ENCODE measurements at places on chromosomes 1 and 21.

- no peaks in the 10 kb centered on the region for H3K4me1 ChIP-seq
- H3K4me3 ChIP-seq = no peak overlapping the region
- no peak overlapping the region for H3K27ac ChIP-seq
- H3K27me3 ChIP-seq = peaks cover 40% of the 10 kb centered on the region
Measured at GRCh38 chr1:62988867-62989266, 204.9 kb downstream of the ATG4C start.

DNA sequence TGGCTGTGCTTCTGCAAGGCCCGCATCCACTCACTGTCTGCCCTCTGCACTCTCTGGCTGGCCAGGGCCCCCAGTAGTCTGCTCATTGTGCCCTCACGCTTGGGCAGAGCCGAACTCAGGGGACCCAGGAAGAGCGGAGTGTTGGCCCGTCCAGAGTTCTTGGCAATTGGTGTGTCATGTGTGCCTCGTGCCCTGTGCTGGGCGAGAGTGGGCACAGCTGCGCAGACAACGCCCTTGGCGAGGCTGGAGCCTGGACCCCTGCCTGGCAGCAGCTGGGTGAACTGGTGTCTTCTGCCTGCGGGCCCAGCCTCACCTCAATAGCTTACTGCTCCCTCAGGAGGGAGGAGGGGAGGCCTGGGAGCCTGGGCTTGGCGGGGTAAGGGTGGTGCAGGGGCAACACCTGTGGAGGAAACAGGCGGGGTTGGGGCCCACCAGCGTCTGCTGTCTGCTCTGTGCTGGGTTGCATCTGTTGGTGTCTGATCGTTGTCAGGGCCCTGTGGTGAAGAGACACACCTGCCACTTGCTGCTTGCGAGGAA is 2.1 kb downstream of the GUK1 start:
- H3K36me3 ChIP-seq = peaks cover 36% of the 10 kb centered on the region
- no peaks in the 10 kb centered on the region for H3K27me3 ChIP-seq
- H3K4me3 ChIP-seq = peak overlapping the region; percentile 96
- no peak for DNase-seq
- H3K27ac ChIP-seq = peak overlapping the region; percentile 93

DNA sequence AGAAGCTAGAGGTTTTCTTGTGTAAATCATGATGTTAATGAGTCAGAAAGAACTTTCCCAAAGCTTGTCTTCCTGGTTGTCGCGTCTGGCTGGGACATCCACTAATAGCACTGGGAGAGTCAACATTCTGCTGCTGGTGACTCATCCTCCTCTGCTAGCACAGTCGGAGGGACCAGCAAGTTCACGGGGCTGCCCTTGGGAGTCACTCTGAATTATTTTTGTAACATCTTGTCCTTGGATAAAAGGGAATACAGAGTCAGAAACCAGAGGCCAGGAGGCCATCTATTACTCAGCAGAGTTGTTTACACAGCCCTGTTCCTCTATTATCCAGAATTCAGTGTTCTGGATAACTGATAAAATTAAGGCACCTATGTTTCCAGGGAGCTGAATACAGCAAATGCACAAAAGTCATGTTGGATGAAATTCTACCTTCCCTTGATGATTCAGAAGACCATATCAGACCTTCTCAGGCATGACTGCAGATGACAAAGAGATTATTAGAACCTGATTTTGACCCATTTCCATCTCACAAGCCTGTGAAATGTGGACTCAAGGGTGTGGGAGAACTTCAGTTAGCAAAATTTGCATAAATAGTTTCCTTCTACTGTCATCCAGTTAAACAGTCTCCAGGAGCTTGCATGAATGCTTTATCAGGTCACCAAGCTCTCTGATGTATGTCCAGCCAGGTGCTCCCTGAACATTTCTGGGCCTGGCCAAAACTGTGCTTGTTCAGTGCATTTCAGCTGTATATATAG is 68.1 kb downstream of the JAK1 start:
- H3K36me3 ChIP-seq = peaks cover 10% of the 10 kb centered on the region
- no peaks in the 10 kb centered on the region for H3K27me3 ChIP-seq
- H3K4me3 ChIP-seq = no peak overlapping the region
- no peak overlapping the region for H3K27ac ChIP-seq
- peaks cover 92% of the 10 kb centered on the region for H3K4me1 ChIP-seq
- DNase-seq = no peak

GRCh38 chr21:16514316-16514715 is 784.5 kb downstream of the USP25 start:
- no peaks in the 10 kb centered on the region for H3K36me3 ChIP-seq
- H3K4me1 ChIP-seq = no peaks in the 10 kb centered on the region
- no peaks in the 10 kb centered on the region for H3K27me3 ChIP-seq
- H3K27ac ChIP-seq = no peak overlapping the region
- H3K4me3 ChIP-seq = no peak overlapping the region

DNA sequence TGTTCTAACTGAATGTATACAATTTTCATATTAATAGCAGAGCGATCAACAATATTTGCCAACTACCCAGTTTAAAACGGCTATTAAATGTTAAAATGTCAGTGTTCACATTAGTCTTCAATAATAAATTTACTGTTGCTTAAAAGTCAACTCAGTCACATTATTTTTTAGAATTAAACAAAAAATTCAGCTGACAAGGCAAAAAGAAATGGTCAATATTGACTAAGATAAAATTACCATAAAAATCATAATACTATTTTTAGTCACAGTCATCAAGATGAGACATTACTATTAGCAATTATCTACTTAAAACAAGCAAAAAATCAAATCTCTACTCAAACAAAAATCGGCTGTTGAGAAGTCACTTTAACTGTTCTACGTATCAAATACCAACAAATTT is 1.5 kb downstream of the ANKRD13C start:
- no peak for DNase-seq
- peaks cover 18% of the 10 kb centered on the region for H3K36me3 ChIP-seq
- peak overlapping the region; percentile 98 for H3K27ac ChIP-seq
- peak overlapping the region; percentile 92 for H3K4me3 ChIP-seq
- H3K4me1 ChIP-seq = peaks cover 44% of the 10 kb centered on the region

DNA sequence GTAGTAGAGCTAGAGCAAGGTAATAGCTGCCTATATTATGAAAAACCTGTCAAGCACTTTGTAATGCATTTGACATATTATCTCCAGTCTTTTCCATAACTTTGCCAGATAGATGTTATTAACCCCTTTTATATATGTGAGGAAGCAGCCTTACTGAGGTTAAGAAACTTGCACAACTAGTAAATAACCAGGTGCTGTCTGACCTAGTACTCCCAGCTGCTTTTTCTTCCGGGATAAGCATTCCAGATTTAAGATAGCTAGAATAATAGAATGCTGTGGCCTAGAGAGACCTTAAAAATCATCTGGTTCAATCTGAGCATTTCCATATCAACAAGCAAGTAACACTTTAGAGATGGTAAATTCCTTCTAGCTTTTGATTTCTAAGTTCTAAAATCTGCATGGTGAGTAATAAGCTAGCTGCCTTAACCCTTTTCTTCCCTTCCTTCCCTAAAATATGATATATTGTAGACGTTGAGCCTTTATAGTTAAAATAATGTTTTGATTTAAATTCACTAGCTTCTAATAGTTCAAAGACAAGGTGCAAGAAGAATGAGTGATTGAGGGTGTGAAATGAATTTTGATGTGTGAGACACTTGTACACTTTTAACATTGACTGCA is 1.8 kb downstream of the SH3GLB1 start:
- peak overlapping the region; percentile 95 for H3K27ac ChIP-seq
- H3K4me3 ChIP-seq = peak overlapping the region; percentile 96
- H3K36me3 ChIP-seq = peaks cover 21% of the 10 kb centered on the region
- H3K4me1 ChIP-seq = peaks cover 59% of the 10 kb centered on the region

DNA sequence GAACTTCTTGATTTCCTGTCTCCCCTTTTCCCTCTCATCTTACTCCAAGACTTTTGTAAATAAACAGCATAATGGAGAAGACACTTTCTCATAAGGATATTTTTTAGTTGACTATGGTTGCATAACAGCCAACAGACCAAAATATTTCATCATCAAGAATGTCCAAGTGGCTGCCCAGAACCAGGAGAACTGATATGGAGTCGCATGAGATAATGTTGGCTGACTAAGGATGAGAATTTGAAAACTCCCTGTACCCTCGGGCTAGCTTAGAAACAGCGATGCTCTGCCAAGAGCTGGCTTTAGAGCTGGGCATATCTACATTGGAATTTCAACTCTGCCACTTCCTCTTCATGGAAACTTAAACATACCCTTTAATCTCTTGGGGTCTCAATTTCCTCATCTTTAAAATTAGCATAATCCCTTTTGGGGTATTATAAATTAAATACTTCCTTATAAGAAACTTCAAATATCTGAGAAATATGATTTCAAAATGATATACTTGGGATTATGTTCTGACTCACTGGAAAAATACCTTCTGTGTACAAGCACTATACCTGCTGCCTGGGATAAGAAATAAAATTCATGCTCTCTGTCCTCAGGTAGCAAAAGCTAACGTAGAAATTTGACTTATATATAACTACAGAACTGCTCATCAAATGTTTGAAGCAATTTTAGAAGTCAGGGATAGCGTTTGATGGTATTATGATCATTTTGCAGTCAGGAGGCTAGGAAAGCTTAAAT is 777.3 kb downstream of the LTN1 start:
- no peak overlapping the region for H3K4me3 ChIP-seq
- H3K36me3 ChIP-seq = no peaks in the 10 kb centered on the region
- H3K27me3 ChIP-seq = no peaks in the 10 kb centered on the region
- no peak overlapping the region for H3K27ac ChIP-seq

DNA sequence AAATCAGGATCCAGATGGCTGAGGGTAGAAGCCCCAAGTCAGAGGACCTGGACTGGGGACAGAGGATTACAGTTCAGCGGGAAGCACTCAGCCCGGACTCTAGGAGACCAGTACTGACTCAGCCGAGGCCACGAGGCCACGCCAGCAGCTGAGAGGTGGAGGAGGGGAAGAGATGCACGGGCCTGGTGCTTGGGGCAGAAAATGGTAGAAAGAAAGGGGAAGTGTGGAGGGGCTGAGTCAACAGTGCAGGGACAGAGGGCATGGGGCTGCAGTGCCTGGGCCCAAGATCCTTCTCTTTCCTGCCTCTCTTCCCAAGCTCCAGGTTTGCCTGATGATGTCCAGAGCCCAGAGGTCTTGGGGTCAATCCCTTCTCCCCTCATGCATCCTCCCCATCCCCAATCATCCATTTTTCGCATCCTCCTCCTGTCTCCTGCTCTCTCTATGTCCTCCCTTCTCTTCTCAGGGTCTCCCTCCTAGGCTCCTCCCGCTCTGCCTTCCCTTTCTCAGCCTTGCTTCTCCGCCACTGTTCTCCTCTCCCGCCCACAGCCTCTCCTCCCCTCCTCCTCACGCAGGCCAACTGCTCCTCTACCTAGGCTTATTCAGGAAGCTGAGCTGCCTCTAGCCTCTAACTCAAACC is 7.7 kb downstream of the ARHGEF2 start:
- peak overlapping the region; percentile 91 for H3K27ac ChIP-seq
- H3K27me3 ChIP-seq = no peaks in the 10 kb centered on the region
- DNase-seq = no peak
- H3K36me3 ChIP-seq = peaks cover 37% of the 10 kb centered on the region
- peak overlapping the region; percentile 54 for H3K4me3 ChIP-seq
- peaks cover 94% of the 10 kb centered on the region for H3K4me1 ChIP-seq

- H3K27ac ChIP-seq = peak overlapping the region; percentile 94
- peak overlapping the region; percentile 60 for H3K4me3 ChIP-seq
- peaks cover 17% of the 10 kb centered on the region for H3K36me3 ChIP-seq
- peaks cover 58% of the 10 kb centered on the region for H3K4me1 ChIP-seq
Measured at GRCh38 chr1:160539990-160540858, 17.2 kb upstream of the SLAMF6 start.

DNA sequence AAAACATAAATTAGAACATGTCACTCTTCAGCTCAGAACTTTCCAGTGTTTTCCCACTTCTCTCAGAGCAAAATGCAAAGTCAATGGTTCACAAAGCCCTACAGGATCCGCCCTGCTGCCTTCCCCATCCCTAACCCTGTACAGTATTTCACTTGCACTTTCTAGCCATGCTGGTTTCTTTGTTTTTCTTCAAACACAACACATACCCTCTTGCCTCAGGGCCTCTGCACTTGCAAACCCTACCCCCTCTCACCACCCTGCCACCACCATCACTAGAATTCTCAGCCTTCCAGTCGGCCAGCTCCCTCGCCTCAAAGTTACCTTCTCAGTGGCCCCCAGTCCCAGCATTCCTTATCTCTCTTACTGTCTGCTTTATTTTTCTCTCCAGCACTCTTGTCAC is 17.6 kb downstream of the TEX35 start:
- no peaks in the 10 kb centered on the region for H3K27me3 ChIP-seq
- no peak for DNase-seq
- H3K4me1 ChIP-seq = peaks cover 6% of the 10 kb centered on the region
- H3K4me3 ChIP-seq = no peak overlapping the region

- H3K36me3 ChIP-seq = peaks cover 71% of the 10 kb centered on the region
- DNase-seq = no peak
- no peak overlapping the region for H3K4me3 ChIP-seq
Measured at GRCh38 chr1:77948841-77949424, 29.9 kb downstream of the FUBP1 start.

GRCh38 chr1:180800945-180801344 is 111.8 kb upstream of the KIAA1614 start:
- no peak for DNase-seq
- H3K4me3 ChIP-seq = no peak overlapping the region
- H3K4me1 ChIP-seq = peaks cover 6% of the 10 kb centered on the region
- H3K27ac ChIP-seq = no peak overlapping the region
- peaks cover 7% of the 10 kb centered on the region for H3K36me3 ChIP-seq
- no peaks in the 10 kb centered on the region for H3K27me3 ChIP-seq

DNA sequence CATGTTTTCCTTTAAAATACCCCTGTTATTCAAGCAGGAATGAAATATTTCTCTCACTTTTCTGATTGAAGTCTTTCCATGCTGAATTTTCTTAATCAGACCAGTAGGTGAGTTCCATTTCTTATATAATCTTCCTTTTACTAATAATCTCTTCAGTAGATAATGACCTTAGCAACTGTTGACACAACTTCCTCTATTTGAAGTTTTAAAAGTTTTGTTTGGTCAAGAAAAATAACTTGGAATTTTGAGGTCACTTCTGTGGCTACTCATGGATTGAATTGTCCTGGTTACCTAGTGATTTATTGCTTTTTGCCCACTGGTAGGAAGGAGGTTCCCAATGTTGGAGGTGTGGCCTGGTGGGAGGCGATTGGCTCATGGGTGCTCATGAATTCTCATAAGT is 70.6 kb upstream of the PAXBP1 start:
- H3K36me3 ChIP-seq = no peaks in the 10 kb centered on the region
- DNase-seq = no peak
- H3K27me3 ChIP-seq = peaks cover 40% of the 10 kb centered on the region
- no peak overlapping the region for H3K4me3 ChIP-seq
- H3K27ac ChIP-seq = no peak overlapping the region

- H3K4me3 ChIP-seq = no peak overlapping the region
- H3K27me3 ChIP-seq = no peaks in the 10 kb centered on the region
- no peaks in the 10 kb centered on the region for H3K4me1 ChIP-seq
- no peak for DNase-seq
- peaks cover 12% of the 10 kb centered on the region for H3K36me3 ChIP-seq
- H3K27ac ChIP-seq = no peak overlapping the region
Measured at GRCh38 chr1:52482326-52483004, 70.4 kb downstream of the TUT4 start.

- no peak overlapping the region for H3K27ac ChIP-seq
- no peaks in the 10 kb centered on the region for H3K27me3 ChIP-seq
- DNase-seq = no peak
- H3K36me3 ChIP-seq = no peaks in the 10 kb centered on the region
- no peaks in the 10 kb centered on the region for H3K4me1 ChIP-seq
- no peak overlapping the region for H3K4me3 ChIP-seq
Measured at GRCh38 chr1:196438329-196438728, 169.9 kb downstream of the KCNT2 start.

GRCh38 chr1:151976858-151977257 is 16.8 kb downstream of the S100A10 start:
- H3K27me3 ChIP-seq = no peaks in the 10 kb centered on the region
- H3K4me1 ChIP-seq = peaks cover 7% of the 10 kb centered on the region
- DNase-seq = no peak
- H3K27ac ChIP-seq = no peak overlapping the region
- no peak overlapping the region for H3K4me3 ChIP-seq

All from central memory CD8-positive, alpha-beta T cell (primary cell).